Right renal cortex interstitium (tissue), 3 donors: ENCODE measurements at places on chromosomes 12 and 14. TPM values are rescaled to one million over a fixed set of nuclear protein-coding genes. Genes with fewer than 3 reads are reported as not detected.

Gene MSI1
- polyA plus RNA-seq = 15.5 TPM

Gene RNF212B
- polyA plus RNA-seq = 1.4 TPM

Gene INHBC
- 0.20 TPM for polyA plus RNA-seq

DNA sequence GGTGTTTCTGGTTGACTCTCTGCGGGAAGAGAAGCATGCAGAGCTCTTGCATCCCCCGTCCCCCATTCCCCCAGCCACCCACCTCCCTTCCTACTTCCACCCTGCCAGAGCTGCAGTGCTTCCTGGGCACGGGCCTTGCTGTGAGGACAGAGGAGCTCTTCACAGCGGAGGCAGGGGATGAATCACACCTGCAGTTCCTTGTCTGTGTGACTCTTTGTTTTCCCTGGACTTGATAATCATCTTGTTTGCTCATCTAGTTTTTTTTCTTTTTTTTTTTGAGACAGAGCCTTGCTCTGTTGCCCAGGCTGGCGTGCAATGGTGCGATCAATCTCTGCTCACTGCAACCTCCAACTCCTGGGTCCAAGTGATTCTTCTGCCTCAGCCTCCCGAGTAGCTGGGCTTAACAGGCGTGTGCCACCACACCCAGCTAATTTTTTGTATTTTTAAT is 27.8 kb downstream of the ANKRD9 start:
- no peak for DNase-seq

Gene TAS2R50
- not detected for polyA plus RNA-seq

DNA sequence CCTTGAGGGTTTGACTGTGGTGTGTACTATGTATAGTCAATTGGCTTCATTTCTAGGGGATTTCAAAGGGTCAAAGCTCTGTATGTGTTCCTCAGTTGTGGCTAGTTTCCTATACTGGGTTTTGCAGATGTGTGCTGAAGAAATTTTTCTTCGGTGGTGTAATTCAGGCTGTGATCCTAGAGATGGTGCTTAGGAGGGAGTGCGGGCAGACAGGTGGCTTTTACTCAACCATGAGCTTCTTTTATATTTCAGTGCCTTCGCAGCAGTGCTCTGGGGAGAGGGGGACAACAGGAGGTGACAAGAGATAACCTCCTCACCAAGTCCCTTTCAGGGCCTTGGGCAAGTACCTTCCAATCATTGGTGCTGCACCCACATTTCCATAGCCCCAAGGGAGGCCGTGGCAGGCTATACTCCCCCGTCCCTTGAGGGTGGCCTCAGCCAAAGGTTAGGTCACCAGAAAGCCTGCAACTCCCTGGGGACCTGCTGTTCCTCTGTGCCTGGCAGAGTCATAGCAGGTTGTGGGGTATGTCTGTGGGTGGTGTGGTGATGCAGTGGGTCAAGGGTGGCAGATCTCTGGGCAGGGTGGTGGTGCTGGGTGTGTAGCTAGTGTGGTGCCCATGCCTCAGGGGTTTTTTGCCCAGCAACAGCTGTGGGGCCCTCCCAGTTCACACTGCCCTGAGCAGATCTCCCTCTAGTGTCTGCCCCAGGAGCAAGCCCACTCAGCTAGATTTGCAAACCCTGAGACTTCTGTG is 37.0 kb upstream of the TMX1 start:
- no peak for DNase-seq

DNA sequence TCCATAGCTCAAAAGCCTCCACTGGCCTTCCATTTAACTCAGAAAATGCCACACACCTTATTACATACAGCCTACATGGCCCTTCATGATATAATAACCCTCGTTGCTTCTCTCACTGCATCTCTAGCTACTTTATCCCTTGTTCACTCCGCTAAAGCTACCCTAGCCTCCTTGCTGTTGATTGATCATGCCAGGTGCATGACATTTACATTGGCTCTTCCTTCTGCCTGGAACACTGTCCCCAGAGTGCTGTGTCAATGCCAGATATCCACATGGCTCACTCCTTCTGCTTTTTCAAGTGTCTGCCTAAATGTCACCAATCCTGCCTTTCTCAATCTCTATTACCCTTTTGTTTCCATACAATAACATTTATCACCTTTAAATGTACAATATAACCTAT is 58.3 kb downstream of the CAND1 start:
- DNase-seq = no peak

Gene FAIM2
- polyA plus RNA-seq = 2.8 TPM

GRCh38 chr12:26283046-26283445 is 87.7 kb downstream of the SSPN start:
- no peak for DNase-seq

- no peak for DNase-seq
These were observed 7.7 kb upstream of the AMN1 start for GRCh38 chr12:31736472-31736871.

DNA sequence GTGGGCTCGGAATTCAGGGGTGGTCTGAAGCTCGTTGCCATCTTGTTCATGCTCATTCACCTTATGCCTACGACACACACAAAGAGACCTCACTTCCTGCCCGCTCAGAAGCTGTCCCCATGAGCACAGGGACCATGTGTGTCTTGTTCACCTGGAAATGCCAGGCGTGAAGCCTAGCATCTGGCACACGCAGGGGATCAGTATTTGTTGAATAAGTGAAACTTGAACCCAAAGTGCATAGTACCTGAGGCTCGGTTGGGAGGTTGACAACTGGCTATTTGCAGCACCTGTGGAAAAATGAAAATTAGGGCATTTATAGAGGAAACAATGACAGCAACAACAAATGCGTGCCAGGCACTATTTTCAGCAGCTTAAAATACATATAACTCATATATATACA is 5.4 kb downstream of the C12orf43 start:
- no peak for DNase-seq

Gene C14orf93
- polyA plus RNA-seq = 19.2 TPM

DNA sequence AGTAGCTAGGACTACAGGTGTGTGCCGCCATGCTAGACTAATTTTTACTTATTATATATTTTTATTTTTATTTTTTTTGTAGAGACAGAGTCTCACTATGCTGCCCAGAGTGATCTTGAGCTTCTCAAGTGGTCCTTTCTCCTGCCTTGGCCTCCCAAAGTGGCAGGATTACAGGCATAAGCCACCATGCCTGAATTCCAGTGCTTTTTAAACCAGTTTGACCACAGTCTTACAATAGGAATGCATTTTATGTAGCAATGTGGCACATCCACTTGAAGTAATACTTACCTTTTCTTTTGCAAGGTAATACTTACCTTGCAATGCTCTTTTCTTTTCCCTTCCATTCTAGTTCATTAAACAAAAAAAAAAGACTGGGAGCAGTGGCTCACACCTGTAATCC is 38.0 kb upstream of the CPM start:
- no peak for DNase-seq

GRCh38 chr14:100402631-100403030 is 79.5 kb downstream of the SLC25A47 start:
- DNase-seq = no peak

GRCh38 chr12:6226002-6226678 is 25.9 kb downstream of the CD9 start:
- no peak for DNase-seq

GRCh38 chr14:28755884-28756268 is 10.7 kb upstream of the FOXG1 start:
- DNase-seq = no peak

GRCh38 chr12:113921430-113921829 is 44.7 kb downstream of the RBM19 start:
- no peak for DNase-seq

DNA sequence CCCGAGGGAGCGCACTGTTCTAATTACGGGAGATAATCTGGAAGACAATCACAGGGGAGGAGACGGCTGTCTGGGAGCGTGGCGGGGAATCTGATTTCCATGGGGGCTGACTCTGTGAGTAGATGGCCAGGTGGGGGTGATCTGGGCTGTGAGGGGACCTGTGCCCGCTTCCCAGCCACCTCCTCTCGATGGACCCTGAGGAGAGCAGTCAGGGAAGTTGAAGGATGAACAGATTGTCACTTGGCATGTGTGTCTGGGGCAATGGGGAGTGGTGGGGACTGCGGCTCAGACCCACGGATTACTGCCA is 22.6 kb downstream of the GALNT9 start:
- no peak for DNase-seq

GRCh38 chr14:99537399-99537798 is 56.2 kb downstream of the CCNK start:
- DNase-seq = no peak

GRCh38 chr12:48985901-48986300 is 7.8 kb downstream of the WNT1 start:
- DNase-seq = no peak

Gene OR6C2
- not detected for polyA plus RNA-seq

Gene CLEC6A
- 0.15 TPM for polyA plus RNA-seq

GRCh38 chr12:204261-204678 is 9.7 kb downstream of the SLC6A12 start:
- DNase-seq = no peak

- DNase-seq = no peak
These were observed 22.3 kb upstream of the DIO2 start for GRCh38 chr14:80233470-80234089.
